ENCODE measurements at places on chromosomes 5 and 9.

- H3K4me1 ChIP-seq, result peaks cover 5% of the 10 kb centered on the region
- no peak overlapping the region for H3K4me3 ChIP-seq
- no peaks in the 10 kb centered on the region for H3K27me3 ChIP-seq
- DNase-seq, result no peak
Observed at GRCh38 chr5:116600876-116601275, 26.3 kb upstream of the SEMA6A start.

GRCh38 chr9:136044971-136045594, 50.0 kb downstream of the NACC2 start:
- peak; percentile 32 for DNase-seq
- peaks cover 32% of the 10 kb centered on the region for H3K36me3 ChIP-seq
- H3K27me3 ChIP-seq, result no peaks in the 10 kb centered on the region
- H3K4me1 ChIP-seq, result no peaks in the 10 kb centered on the region
- H3K4me3 ChIP-seq, result no peak overlapping the region

- H3K4me1 ChIP-seq, result no peaks in the 10 kb centered on the region
- H3K4me3 ChIP-seq, result no peak overlapping the region
- H3K27ac ChIP-seq, result no peak overlapping the region
- H3K27me3 ChIP-seq, result no peaks in the 10 kb centered on the region
Observed at GRCh38 chr5:35777358-35778087, 79.2 kb upstream of the IL7R start.

DNA sequence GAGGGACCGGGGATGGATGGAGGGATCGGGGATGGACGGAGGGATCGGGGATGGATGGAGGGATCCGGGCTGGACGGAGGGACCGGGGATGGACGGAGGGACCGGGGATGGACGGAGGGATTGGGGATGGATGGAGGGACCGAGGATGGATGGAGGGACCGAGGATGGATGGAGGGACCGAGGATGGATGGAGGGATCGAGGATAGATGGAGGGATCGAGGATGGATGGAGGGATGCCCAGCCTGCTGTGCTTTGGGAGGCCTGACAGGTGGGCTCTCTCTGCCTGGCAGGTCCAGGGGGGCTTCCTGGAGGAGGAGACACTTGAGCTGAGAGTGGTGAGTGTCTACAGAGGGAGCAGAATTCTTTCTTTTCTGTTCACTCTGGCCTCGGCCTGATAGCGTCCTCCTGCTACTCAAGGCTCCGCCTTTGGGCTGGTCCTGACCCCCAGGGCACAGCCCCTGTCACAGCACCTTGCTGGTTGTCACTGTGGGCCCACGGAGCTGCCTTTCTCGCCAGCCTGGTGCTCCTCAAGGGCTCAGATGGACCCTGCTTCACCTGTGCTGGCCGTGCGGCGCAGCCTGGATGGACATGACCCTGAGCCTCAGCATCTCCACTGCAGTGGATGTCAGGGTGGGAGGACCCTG, 42.2 kb upstream of the RNF130 start:
- H3K27ac ChIP-seq, result no peak overlapping the region
- H3K4me3 ChIP-seq, result no peak overlapping the region
- no peaks in the 10 kb centered on the region for H3K36me3 ChIP-seq
- DNase-seq, result peak; percentile 12
- no peaks in the 10 kb centered on the region for H3K27me3 ChIP-seq
- H3K4me1 ChIP-seq, result no peaks in the 10 kb centered on the region

DNA sequence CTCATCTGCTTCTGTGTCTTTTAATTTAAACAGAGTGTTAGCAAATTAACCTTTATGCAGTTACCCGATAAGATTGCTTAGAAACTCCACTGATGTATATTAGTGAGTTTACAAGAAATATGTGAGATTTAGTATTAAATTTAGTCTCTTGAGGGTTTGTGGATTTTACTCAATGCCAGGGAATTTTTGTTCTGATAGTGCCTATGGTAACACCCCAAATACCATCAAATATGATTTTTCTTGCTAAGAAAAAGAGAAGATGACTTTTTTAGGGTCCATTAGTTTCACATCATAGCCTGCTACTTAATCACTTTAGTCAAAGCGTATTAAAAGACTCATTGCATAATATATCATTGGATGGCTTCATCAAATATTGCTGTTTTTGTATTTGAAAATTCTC, 224.9 kb downstream of the PCSK5 start:
- DNase-seq, result no peak
- H3K27ac ChIP-seq, result no peak overlapping the region
- H3K36me3 ChIP-seq, result no peaks in the 10 kb centered on the region
- no peaks in the 10 kb centered on the region for H3K27me3 ChIP-seq

GRCh38 chr5:56668996-56669395, 146.4 kb upstream of the MAP3K1 start:
- H3K27ac ChIP-seq, result no peak overlapping the region
- H3K27me3 ChIP-seq, result no peaks in the 10 kb centered on the region
- no peaks in the 10 kb centered on the region for H3K36me3 ChIP-seq
- H3K4me3 ChIP-seq, result no peak overlapping the region
- DNase-seq, result no peak
- no peaks in the 10 kb centered on the region for H3K4me1 ChIP-seq

GRCh38 chr5:157365732-157366131, 94.3 kb upstream of the NIPAL4 start:
- no peak for DNase-seq
- H3K27me3 ChIP-seq, result no peaks in the 10 kb centered on the region
- peaks cover 35% of the 10 kb centered on the region for H3K4me1 ChIP-seq
- H3K4me3 ChIP-seq, result no peak overlapping the region

GRCh38 chr5:73853091-73853490, 227.1 kb downstream of the ARHGEF28 start:
- H3K36me3 ChIP-seq, result peaks cover 15% of the 10 kb centered on the region
- DNase-seq, result no peak
- H3K27me3 ChIP-seq, result no peaks in the 10 kb centered on the region
- no peak overlapping the region for H3K27ac ChIP-seq
- H3K4me1 ChIP-seq, result peaks cover 7% of the 10 kb centered on the region

GRCh38 chr5:51621156-51621555, 237.9 kb downstream of the ISL1 start:
- peaks cover 8% of the 10 kb centered on the region for H3K4me1 ChIP-seq
- DNase-seq, result no peak
- H3K36me3 ChIP-seq, result no peaks in the 10 kb centered on the region

DNA sequence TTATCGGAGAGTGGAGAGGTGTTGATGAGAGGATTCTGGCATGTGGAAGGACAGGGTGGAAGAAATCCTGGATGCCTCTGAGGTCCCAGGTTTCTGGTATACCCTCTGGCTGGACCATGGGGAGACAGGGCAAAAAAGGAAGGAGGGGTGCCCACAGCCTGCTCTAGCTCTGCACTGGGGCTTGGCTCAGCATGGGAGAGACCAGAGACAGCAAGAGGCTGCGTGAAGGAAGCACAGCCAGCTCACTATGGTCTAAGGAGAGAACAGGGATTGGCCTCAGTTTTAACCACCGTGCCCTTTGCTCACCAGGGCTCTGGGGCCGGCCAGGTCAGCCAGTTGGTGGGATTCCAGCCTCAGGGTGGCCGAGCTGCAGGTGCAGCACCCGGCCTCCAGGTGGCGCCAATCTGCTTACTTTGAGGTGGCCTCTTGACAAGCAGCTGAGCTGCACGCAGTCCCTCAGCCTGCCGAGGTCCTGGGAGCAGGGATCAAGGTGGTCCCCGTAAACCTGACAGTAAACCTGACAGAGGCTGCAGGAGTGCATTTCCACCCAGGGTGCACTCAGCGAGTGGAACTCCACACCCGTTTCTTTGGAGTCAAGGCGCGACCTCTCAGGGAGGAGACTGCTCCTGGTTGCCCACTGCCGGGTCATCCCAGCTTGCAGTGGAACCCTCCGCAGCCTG, 25.0 kb upstream of the SPTLC1 start:
- H3K36me3 ChIP-seq, result no peaks in the 10 kb centered on the region
- H3K27ac ChIP-seq, result no peak overlapping the region
- H3K27me3 ChIP-seq, result no peaks in the 10 kb centered on the region
- peaks cover 14% of the 10 kb centered on the region for H3K4me1 ChIP-seq

DNA sequence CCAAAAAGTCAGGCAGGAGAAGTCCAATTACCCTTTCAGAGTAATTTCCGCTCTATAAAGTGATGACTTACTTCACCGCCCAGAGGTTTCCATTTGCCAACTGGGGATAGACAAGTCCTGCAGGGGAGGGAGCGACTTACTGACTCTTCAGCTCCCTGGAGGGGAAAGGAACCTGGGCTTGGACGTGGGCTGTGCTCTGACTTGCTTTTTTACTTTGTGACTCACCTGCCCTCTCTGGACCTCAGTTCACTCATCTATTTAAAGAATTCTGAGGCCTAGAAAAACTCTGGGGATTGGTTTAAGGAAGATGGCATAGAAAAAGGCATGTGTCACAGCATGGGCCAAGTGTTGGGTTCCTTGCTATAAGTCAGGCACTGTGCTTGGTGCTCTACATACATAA, 180.4 kb upstream of the TRIM32 start:
- H3K27me3 ChIP-seq, result no peaks in the 10 kb centered on the region
- DNase-seq, result no peak
- H3K27ac ChIP-seq, result no peak overlapping the region
- no peak overlapping the region for H3K4me3 ChIP-seq
- H3K4me1 ChIP-seq, result no peaks in the 10 kb centered on the region

DNA sequence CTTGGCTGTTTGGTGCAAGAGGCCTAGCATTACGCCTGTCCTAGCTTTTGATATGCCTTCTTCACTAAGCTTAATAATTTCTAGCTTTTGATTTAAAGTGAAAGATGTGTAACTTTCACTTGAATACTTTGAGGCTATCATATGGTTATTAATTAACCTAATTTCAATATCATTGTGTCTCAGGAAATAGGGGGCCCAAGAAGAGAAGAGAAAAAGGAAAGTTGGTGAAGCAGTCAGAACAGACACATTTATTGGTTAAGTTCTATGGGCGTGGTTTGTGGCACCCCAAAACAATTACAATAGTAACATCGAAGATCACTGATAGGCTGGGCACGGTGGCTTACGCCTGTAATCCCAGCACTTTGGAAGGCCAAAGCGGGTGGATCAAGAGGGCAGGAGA, 40.9 kb upstream of the F2RL2 start:
- H3K36me3 ChIP-seq, result no peaks in the 10 kb centered on the region
- H3K27ac ChIP-seq, result no peak overlapping the region

DNA sequence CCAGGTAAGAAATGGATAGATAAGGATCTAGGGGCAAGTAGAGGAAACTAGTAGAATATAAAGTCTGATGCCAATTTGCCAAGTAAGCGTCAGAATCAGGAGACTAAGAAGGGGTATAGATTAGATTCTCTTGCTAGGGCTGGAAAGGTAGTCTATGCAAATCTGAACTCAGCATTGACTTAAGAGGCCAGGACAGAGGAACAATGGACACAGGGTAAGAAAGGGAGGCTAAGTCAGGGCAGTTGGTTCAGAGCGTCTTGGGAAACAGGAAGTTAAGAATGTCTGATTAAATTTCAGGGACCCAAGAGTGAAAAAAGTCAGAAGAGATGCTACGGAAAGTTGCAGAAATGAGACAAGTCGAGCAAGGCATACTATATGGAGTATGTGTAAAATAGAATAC, 263.2 kb upstream of the HAPLN1 start:
- 0 out of 2 replicates have a peak, but pooled peaks cover 2% of the 10 kb centered on the region for H3K36me3 ChIP-seq
- H3K27me3 ChIP-seq, result no peaks in the 10 kb centered on the region
- no peak overlapping the region for H3K4me3 ChIP-seq
- no peak for DNase-seq
- H3K4me1 ChIP-seq, result no peaks in the 10 kb centered on the region

GRCh38 chr5:126460977-126461376, 37.8 kb downstream of the GRAMD2B start:
- H3K27ac ChIP-seq, result no peak overlapping the region
- DNase-seq, result no peak
- H3K36me3 ChIP-seq, result no peaks in the 10 kb centered on the region
- H3K4me1 ChIP-seq, result no peaks in the 10 kb centered on the region

GRCh38 chr9:85729882-85730281, 11.9 kb downstream of the AGTPBP1 start:
- no peaks in the 10 kb centered on the region for H3K4me1 ChIP-seq
- DNase-seq, result no peak
- H3K27me3 ChIP-seq, result no peaks in the 10 kb centered on the region
- H3K27ac ChIP-seq, result no peak overlapping the region
- no peak overlapping the region for H3K4me3 ChIP-seq

DNA sequence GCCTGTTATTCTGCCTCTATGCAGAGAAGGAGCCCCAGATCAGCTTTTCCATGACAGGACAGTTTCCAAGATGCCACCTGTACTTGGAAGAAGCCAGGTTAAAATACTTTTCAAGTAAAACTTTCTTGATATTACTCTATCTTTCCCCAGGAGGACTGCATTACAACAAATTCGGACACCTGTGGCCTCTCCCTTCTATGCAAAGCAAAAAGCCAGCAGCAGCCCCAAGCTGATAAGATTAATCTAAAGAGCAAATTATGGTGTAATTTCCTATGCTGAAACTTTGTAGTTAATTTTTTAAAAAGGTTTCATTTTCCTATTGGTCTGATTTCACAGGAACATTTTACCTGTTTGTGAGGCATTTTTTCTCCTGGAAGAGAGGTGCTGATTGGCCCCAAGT, 301 bp upstream of the IL4 start:
- H3K4me3 ChIP-seq, result no peak overlapping the region
- H3K27me3 ChIP-seq, result no peaks in the 10 kb centered on the region
- no peaks in the 10 kb centered on the region for H3K36me3 ChIP-seq
- H3K4me1 ChIP-seq, result peaks cover 26% of the 10 kb centered on the region
- DNase-seq, result no peak

DNA sequence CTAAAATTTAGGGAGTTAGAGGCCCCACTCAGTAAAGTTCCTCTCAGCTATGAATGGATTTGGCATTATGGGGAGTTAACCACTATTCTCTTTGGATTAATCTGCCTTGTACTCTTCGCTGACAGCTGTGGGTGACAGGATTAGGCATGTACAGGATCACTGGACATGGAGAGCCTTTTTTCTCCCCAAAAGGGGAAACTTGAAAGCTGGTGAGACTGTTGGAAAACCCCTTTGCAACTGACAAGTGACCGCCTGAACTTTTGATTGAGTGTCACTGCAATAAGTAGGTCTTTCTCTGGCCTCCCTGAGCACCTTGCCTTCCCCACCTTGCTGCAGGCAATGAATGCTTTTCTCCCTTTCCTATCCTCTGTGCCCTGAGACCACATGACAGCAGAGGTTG, 68.3 kb downstream of the ERP44 start:
- no peaks in the 10 kb centered on the region for H3K27me3 ChIP-seq
- H3K4me3 ChIP-seq, result no peak overlapping the region
- H3K36me3 ChIP-seq, result peaks cover 26% of the 10 kb centered on the region
- H3K27ac ChIP-seq, result no peak overlapping the region
- no peak for DNase-seq

DNA sequence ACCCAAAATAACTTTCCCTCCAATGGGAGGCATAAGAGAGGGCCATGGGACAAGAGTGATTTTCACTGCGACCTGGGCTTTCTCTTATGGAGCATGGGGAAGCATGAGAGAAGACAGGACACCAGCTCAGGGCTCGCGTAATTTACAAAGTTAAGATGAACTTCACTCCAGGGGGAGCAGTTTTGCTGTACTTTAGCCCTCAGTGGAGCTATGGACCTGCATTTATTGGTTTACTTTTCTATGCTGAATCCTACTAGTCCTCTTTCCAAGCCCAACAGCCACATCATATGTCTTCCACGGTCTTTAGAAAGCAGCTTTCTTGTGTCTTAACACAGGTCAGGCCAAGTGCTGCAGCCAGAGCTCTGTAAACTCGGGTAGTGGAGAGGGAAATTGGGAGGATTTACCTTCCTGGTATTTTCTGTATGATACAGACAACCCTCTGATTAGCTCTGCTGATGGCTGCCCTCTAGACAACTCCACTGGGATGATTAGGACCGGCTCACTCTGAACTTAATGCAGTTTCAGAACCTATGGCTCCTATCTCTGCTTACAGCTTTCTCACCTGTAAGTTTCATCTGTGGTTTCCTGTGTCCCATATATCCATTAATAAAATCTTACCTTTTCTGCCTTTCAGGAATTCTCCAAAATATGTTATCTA, 581.0 kb upstream of the RORB start:
- no peaks in the 10 kb centered on the region for H3K27me3 ChIP-seq
- H3K36me3 ChIP-seq, result no peaks in the 10 kb centered on the region
- DNase-seq, result peak; percentile 1

Data from SK-N-SH (cell line).